ENCODE measurements at places on chromosomes 1 and 21.

GRCh38 chr1:246492611-246493245, 14.4 kb downstream of the SMYD3 start:
- DNase-seq = no peak

DNA sequence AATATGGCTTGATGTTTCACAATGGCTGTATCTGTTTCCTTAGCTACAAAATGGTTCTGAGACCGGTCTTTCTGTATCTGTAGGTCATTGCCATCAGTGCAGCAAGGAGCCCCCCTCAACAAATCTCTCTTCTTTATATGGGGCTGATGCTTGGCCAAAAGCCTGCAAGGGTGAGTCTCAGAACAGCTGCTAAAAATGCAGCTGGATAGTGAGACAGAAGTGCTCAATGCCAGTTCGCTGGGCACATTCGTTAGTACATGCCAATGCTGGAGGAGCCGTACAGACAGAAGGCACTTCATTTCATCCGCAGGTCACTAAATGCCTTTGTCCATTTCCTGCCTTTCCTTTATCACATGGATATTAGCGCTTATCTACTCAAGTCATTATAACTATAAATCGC, 67.3 kb downstream of the RUNX1 start:
- no peak for DNase-seq

GRCh38 chr1:82979593-82980236, 1019.2 kb downstream of the TTLL7 start:
- DNase-seq = no peak

GRCh38 chr1:231196728-231197127, 34.9 kb downstream of the TRIM67 start:
- DNase-seq = no peak

- no peak for DNase-seq
Observed at GRCh38 chr1:91944087-91944486, 5.1 kb upstream of the BRDT start.

- no peak for DNase-seq
Observed at GRCh38 chr1:244192325-244192724, 141.2 kb downstream of the ZBTB18 start.

- DNase-seq = peak; percentile 72
Observed at GRCh38 chr21:43718872-43719747, at the start of gene PDXK. Gene PDXK (plus strand): TSS chr21:43719129. CDS start chr21:43719295, 166 bp downstream.

DNA sequence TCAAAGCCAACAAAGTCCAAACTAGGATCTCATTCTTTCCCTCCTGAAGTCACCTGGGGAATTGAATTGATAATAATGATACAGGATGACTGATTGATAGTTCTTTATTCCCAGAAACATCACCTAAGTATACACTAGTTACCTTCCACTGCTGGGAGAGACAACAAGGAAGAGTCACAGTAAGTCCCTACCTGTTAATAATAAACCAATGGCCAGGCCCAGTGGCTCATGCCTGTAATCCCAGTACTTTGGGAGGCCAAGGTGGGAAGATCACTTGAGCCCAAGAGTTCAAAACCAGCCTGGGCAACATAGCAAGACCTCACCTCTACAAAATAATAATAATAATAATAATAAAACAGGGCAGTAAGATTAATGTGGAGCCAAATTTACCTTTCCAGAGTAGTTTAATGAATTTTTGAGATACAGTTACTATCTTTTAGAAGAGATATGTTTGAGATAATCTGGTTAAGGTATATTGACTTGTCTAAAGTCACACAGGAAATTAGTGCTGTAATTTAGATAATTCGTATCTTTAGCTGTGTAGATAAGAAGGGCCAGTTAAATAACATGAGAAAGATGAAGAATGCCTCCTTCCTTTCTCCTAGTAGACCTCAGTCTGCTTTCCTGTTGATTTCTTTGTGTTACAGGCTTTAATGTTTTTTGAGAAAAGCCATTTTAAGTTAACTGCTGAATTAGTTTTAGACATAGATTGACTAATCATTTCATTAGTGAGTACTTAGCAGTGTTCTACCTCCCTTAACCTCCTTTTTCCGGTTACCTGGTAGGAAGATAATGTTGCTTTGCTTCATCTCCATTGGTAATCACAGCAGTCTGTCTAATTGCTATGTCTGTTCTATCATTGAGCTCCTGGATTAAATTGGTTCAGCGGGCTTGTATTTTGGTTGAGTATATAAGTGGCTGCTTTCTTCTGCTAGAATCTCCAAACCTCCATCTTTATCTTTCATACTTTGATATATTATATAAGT, 22.0 kb downstream of the SMAP2 start:
- DNase-seq = no peak

GRCh38 chr1:24311741-24312140, 7.4 kb upstream of the GRHL3 start:
- no peak for DNase-seq

DNA sequence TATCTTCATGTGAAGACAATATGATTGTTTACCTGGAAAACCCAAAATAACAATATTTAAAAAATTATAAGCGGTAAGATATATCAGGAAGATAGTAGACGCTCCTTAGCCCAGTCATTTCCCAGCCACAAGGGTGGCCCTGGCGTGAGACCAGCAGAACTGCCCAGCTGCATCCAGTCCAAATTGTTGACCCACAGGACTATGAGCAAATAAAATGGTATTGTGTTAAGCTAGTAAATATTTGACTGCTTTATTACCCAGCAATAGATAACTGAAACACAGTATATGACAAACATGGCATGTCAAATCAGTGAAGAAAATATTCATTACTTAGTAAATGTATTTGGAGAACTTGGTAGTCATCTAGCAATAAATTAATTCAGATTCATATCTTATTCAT, 294.3 kb upstream of the SPAG17 start:
- no peak for DNase-seq

DNA sequence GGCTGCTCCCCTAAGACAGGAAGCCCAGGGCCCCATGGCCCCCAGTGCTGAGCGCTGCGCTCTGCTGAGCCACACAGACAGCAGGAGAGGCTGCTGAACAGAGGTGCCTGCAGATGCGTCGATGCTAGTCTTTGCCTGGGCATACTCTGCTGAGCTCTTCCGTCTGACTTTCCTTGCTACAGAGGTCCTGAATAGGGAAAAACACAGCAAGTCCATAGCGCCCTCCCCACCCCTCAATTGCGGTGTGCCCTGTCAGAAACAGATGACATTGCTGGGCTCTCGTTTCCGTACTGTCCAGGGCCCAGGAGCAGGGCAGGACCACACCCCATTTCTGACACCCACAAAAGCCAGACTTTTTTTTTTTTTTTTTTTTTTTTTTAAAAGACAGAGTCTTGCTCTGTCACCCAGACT, 252.5 kb downstream of the SDCCAG8 start:
- DNase-seq = peak; percentile 36

DNA sequence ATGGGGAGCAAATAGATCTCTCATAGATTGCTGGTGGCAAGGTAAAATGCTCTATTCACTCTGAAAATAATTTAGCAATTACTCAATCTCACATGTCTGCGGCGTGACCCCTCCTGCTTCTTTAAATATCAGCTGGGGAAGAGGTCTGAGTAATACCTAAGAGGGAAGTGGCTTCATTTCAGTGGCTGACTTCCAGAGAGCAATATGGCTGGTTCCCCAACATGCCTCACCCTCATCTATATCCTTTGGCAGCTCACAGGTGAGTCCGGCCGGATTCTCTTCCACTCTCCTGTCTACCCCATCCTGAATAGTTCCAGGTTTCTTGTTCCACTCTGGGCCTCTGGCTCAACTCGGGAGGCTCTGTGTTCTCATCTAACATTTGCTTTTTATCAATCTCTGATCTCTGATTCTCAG, at the start of gene SLAMF7:
Gene SLAMF7, plus strand, starts transcription at position 150 of the 414 bp plus-strand sequence. Its CDS starts 55 bp downstream, at position 205.
- DNase-seq = no peak

DNA sequence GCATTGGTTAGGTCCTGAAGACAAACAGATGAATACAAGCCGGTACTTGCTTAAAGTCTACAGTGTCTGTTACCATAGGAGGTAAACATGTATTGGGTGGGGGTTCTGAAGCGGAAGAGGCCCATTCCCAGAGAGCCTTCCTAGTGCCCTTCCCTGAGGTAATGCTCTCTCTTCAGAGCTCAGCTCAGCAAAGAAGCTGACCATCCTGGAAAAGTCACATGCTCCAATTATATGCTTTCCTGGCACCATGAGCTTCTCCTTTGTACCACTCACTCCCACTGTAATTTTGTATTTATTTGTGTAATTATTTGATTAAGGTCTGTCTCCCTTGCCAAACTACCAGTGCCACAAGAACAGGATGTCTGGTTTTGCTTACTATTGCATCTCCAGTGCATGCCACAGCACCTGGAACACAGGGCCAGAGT, 42.0 kb downstream of the RAB3B start:
- DNase-seq = no peak

- DNase-seq = no peak
Observed at GRCh38 chr1:54475946-54476516, 69.8 kb upstream of the SSBP3 start.

- no peak for DNase-seq
Observed at GRCh38 chr21:38488640-38489270, 9.5 kb downstream of the ERG start.

- DNase-seq = no peak
Observed at GRCh38 chr1:45840704-45841103, 37.3 kb downstream of the MAST2 start.

Measured in activated naive CD4-positive, alpha-beta T cell (primary cell).